ENCODE measurements at places on chromosomes 7 and 10.

- DNase-seq, result no peak
Measured at GRCh38 chr10:6354168-6354772, 151.5 kb downstream of the PFKFB3 start.

DNA sequence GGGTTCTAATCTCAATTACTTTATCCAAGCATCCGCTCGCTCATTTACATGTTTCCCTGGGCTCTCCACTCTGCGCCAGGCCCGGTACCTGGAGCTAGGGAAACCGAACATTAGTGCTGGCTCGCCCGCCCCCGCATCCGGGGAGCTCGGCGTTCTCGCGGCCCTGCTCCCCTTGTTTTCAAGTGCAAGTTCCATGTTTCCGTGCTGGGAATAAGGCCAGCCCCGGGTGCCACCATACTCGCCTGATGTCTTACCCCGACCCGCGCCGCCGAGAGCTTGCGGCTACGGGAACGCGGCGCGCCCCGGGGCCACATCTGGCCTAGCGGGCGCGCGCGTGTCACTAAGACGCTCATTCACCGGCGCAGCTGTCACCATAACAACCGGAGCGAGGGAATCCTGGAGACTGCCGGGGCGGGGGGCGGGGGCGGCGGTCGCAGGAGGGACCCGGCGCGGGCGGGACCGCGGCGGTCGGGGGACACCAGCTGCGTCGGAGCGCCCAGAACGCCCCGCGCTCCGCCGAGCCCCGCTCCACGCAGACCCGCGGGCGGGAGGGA, at the start of gene NEURL1:
NEURL1 (plus strand) TSS at position 344 of the 554 bp plus-strand sequence. CDS start 683 bp downstream, outside the sequence.
- no peak for DNase-seq

DNA sequence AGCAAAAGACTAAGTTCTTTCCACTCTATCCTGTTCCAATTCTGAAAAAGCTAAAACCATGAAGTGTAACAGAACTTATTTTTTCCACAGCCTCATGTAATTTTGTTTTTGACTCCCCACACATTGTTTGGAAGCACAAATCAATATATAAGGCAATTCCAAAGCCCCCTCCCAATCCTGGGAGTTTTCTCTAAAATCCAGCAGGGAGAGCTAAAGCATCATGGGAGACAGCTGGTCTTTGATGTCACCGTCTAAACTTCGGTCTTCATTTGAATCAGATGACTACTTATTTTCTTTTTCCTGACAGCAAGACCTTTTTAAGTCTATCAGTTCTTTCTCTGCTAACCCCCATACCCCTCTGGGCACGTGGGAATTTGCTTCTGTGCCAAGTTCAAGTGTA, 33.3 kb upstream of the PON1 start:
- no peak for DNase-seq

- DNase-seq, result no peak
Measured at GRCh38 chr10:107103174-107104025, 61.1 kb downstream of the SORCS1 start.

DNA sequence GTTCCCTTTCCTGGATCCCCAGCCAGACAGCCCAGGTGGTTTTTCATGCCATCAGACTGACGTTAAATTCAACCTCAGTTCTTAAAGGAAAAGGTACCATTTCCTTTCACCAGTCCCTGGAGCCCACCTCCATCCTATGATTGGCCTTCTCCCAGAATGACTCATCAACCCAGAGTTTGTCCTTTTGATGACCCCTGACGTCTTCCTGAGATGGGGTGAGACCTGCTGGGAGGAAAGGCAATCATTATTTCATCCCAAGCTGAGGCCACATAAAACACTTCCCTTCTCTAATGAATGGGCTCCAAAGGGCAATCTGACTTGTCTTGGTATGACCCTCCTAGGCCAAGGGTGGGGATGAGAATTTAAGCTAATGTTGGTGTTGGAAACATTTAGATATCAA, 750.7 kb downstream of the SUGCT start:
- DNase-seq, result no peak

GRCh38 chr10:43226851-43227845, 39.7 kb downstream of the RASGEF1A start:
- DNase-seq, result no peak

DNA sequence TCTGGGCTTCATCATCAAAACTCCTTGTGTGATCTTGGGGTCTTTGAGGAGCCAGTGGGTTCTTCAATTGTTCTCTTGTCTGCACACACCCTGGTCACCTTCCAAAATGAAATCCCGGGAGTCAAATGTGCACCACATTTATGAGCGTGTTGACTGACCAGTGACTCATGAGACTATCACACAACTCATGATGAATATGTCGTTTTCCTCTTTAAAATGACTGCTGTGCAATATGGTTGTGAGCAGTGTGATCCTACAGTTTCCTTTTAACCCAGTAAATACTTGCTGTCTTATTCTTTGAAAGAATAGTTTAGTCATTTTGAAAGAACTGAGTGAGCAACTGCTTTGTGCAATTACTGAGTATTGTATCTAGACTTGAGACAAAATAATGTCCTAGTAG, 149.2 kb downstream of the DYNC1I1 start:
- no peak for DNase-seq

DNA sequence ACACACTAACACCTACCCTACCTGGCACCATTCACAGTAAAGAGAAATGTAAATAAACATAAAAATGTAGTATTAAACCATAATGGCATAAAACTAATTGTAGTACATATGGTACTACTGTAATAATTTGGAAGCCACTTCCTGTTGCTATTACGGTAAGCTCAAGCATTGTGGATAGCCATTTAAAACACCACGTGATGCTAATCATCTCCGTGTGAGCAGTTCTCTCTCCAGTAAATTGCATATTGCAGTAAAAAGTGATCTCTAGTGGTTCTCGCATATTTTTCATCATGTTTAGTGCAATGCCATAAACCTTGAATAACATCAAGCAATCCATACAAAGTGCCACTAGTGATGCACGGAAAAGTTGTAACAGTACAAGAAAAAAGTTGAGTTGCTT, 75.4 kb downstream of the CFTR start:
- no peak for DNase-seq

DNA sequence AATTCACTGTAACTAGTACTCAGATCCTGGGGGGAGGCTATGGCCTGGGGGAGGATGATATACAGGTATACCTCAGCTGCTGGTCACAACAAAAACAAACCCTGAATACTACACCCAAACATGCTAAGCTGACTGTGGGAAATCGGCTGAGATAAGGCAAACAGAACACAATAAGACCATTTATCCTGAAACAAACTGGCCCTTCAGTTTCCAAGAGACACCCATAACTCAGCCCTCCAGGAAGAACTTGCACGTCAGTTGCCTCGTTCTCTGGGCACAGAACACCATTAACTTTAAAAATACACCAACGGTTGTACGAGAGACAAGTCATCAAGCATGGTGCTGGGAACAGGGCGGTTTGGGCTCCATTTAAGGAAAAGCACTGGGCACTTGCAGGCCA, 24.1 kb upstream of the KCNMA1 start:
- no peak for DNase-seq

GRCh38 chr7:90648834-90649233, 52.7 kb downstream of the CDK14 start:
- DNase-seq, result no peak

GRCh38 chr7:46752881-46753366, 829.0 kb downstream of the TNS3 start:
- no peak for DNase-seq

- DNase-seq, result no peak
Measured at GRCh38 chr7:26694141-26694540, 170.2 kb downstream of the SKAP2 start.

GRCh38 chr10:113879691-113880090, 25.2 kb downstream of the NHLRC2 start:
- DNase-seq, result no peak

DNA sequence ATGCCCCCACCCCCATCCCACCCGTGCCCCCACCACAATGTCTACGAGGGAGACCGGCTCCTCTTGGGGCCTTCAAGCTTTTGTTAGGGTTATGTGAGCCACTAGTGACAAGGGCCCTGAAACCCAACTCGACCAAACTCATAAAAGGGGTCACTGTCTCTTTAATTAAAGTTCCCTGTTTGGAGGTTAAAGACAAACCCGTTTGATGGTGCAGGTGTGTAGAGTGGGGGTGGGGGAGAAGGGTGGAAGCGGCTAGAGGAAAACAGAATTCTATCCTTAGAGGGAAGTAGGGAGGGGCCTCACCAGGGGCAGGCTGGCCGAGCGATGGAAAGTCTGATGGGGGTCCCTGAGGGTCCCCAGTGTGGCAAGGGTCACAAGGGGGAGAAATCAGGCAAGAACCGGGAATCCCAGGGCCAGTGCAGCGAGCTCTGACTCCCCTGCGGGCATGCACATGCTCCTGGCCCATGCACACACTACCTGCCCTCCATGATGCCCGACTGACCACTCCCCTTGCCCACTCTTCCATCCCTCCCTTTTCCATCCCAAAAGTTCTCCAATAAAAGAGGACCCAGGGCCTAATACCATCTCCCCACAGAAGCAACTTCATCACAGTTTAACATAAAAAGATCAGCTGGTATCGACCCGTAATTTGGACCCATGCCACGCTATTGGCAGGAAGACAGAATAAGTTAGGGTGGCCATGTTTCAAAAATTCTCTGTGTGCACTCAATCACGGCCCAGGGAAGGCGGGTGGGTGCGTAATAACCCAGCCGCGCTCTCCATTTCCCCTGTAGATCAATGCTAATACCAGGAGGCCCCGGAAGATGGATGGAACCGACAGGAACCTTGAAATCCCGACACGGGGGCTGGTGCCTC, 35.9 kb upstream of the SLF2 start:
- DNase-seq, result no peak

DNA sequence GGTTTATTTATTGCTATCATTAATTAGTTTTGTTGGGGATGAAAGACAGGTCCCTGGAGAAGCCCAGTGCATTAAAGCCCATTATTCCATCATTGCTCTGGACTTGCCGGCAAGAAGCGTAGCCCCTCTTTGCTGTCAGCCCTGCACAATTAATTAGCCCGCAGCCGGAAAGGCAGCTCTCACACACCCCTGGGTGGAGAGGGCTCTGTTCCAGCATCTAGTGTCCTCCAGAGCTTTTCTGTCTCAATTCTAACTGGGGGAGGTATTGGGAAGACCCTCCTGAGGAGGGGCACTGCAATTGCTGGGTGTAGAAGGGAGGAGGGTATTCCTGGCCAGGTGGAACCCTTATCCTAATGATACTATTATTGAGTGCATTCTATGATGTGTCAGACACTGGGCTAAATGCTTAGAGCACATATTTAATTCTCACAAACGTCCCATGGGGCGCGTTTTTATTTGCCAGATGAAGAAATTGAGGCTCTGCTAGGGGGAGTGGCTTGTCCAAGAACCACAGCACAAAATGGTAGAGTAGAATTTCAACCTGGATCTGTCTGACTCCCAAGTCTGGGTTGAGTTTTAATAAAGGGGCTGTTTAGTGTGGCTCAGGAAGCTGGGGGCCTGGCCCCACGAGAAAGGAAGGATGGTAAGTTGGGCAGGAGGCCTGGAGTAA, 148.1 kb upstream of the PCBD1 start:
- no peak for DNase-seq

- no peak for DNase-seq
Measured at GRCh38 chr10:16975188-16975587, 154.4 kb downstream of the CUBN start.

DNA sequence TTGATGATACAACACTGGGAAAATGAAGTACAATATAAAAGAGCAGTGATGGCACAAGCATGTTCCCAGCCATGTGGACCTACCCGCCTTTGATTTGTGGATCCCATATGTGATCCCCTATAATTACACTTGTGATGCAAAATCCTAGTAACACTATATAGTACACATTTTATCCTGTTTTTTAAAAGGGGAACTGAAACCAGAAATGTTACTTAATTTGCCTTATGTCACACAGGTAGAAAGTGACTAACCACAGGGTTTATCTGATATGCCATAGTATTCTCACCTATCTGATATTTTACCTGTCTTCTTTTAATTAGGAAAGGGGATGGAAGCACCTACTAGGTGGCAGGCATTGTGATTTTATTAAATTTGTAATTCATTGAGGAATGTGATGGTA, 35.0 kb downstream of the ARMC3 start:
- DNase-seq, result no peak

- peak; percentile 44 for DNase-seq
Measured at GRCh38 chr7:38656968-38657367, 25.8 kb upstream of the AMPH start.

Data from AML-193 (cell line).